Astrocyte of the hippocampus (primary cell): ENCODE measurements at places on chromosomes 16 and 17.

DNA sequence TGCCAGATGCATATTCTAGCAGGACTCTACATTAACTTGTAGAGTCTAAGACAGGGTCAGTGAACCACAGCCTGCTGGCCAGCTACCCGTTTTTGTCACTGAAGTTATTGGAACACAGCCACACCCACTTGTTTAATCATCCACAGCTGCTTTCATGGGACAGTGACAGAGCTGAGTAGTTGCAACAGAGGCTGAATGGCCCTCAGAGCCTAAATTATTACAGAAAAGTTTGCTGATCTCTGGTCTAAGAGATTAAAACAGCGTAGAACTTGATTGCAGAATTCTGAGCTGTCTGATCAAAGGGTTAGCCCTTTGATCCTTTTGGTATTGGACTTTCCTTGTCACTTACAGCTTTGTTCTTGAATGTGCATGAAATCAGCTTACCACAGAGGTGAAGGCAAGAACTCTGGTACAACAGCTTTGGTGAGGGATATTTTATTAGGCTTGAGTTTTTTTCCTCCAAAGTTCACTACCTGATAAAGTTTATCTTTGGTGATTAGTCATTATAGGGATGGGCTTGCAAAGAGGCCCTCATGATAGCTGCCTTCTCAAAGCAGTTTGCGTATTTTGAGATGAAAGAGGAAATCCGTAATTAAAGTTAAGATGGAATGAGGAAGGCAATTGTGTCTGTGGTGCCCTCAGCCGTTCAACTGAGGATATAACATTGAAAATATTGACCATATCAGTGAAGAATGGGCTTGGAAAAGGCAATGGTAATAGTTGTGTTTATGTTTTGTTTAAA, 23.6 kb downstream of the ALDH3A2 start:
- peak; percentile 30 for DNase-seq

DNA sequence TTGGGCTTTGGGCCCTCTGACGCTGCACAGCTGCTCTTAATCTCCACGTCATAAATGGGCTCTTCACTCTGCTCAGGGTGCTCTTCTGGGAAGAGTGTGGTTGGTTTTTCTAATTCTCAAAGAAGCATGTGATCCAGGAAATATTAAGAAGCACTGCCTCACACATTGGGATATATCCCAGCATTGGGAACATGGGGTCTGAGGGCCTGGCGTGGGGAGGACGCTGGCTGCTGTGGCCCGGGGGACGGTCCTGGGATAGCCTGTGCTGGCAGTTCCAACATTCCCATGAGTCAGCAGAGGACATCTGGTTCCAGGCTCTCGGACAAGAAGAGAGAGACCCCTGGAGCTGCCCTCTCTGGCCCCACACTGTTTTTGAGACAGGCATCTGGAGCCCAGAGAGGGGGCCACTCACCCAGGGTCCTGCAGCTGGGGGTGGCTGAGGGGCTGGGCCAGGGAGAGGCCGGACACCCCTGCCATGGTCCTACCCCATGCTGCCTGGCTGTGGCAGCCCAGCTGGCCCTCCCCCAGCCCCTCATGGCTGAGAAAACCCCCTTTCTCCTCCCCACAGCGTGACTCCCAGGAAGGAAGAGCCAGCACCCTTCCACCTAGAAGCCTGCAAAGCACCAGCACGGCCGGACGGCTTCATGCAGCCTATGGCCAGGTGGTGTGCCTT, 58.8 kb downstream of the NT5M start:
- no peak for DNase-seq

GRCh38 chr17:42325026-42325425, 36.7 kb downstream of the STAT5A start:
- peak; percentile 96 for DNase-seq

- peak; percentile 41 for DNase-seq
Observed at GRCh38 chr17:32265192-32265923, at the start of gene RHBDL3. Gene RHBDL3 (plus strand): TSS chr17:32265832. CDS start chr17:32266190, 358 bp downstream.

DNA sequence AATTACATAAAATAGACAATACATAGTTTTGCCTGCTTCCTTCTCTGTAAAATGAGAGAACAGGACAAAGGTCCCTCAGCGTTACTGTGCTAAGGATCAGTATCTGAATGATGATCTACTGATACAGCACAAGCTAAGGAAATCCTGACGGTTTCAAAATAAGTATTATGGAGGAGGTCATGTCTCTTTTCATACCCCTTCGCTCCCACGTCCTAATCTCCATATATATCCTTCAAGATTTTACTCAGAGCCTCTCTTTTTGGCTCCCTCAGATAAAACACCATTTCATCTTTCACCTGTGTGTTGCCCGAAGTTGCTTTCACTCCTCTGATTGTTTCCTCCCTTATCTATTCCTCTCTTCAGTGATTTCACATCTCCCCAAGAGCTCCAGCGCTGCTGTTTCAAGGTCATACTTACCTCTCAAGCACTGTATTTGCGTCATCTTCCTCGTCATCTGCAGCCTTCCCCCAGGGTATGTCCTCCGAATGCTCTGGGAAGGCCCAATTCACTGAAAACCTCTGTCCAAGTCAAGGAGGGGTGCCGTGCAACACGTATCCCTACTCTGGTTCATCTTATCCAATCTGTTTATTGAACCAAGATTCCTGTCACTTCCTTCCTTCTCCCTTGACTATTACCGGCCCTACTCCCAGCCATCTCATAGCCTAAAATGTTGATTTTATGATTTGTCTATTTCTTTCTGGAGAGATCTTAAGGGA, 1.2 kb upstream of the BLTP2 start:
- no peak for DNase-seq

DNA sequence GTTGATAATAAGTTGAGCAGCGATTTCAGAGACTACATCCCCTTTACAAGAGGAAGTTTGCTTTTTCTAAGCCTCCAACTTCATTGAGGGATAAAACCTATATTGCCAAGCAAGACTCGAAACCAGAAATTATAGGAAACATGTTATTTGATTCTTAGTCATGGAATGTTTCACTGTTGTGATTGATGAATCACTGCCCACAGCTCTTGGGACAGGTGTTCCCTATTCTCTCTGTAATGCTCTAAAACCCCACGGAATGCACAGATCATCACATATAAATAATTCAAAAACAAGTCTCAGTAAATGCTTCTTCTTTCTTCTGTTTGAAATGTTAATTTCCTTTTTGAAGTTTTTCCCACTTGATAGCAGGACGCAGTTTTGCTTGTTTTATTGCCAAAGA, 809.5 kb upstream of the GOT2 start:
- DNase-seq: peak; percentile 80

DNA sequence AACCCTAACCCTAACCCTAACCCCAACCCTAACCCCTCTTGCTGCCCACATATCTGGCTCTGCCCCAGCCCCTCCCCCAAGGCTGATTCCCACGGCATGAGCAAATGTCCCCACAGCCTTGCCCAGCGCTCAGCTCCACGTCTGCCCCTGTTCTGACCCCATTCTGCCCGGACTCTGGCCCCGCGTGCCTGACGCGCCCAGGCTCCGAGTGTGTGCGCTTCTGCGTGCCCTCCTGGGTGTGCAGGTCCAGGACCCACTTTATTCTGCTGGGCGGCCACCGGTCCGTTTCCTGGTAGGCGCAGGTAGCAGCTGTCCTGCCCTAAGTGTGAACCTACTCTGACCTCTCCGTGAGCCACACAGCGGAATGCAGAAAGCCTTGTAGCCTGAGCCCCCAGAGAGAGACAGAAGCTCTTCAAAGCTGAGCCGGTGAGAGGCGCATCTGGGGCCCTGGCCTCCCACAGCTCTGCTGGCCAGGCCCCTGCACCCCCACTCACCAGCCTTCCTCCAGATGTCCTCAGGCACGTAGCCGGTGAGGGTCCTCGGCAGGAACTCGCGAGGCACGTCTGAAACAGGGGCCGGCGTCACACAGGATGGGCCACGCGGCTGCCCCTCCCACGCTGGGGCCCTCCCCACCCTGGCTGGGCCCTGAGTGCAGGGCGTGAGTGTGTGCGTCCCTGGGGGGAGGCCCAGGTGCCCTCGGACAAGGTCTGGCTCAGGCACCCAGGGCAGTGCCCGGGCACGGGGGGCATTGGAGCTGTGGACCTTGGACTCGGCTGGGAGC, 14.0 kb upstream of the PABPN1L start:
- DNase-seq: no peak

- DNase-seq: peak; percentile 23
Observed at GRCh38 chr16:3101018-3101840, 2.1 kb upstream of the ZSCAN10 start.

DNA sequence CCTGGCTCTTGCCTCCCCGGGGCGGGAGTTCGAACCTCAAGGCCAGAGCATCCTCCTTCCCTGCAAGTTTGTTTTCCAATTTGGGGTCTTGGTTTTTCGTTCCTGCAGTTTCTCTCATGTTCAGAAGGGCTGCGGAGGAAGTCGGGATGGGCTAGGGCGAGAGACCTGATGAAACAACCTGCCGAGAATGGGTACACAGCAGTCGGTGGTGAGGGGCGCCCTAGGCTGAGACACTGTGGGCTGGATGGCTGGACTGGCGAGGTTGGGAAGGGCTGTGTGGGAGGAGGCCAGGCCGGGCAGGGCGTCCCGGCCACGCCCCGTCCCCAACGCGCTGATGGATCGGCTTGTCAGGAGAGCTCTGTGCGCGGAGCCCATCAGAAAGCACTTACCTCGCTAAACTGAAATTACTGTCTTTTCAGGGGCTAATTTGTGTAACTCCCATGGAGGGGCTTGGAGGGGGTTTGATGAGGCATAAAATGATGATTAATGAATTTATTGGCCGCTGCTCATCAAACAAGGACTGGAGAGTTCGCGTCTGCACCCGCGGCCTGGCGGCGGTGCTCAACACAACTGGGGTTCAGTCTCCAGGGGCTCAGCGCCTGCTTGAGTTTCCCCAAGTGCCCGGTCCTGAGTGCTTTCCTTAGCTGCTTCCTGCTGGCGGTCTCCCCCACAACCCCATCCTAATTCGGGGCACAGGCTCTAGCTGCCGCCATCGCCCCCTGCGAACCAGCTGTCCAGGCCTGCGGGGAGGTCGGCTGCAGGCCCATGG, 9.0 kb downstream of the IRX5 start:
- no peak for DNase-seq

- no peak for DNase-seq
Observed at GRCh38 chr17:43660816-43661493, 767 bp downstream of the MEOX1 start.

- peak; percentile 42 for DNase-seq
Observed at GRCh38 chr16:67000384-67001351, 12.3 kb downstream of the CES4A start.

DNA sequence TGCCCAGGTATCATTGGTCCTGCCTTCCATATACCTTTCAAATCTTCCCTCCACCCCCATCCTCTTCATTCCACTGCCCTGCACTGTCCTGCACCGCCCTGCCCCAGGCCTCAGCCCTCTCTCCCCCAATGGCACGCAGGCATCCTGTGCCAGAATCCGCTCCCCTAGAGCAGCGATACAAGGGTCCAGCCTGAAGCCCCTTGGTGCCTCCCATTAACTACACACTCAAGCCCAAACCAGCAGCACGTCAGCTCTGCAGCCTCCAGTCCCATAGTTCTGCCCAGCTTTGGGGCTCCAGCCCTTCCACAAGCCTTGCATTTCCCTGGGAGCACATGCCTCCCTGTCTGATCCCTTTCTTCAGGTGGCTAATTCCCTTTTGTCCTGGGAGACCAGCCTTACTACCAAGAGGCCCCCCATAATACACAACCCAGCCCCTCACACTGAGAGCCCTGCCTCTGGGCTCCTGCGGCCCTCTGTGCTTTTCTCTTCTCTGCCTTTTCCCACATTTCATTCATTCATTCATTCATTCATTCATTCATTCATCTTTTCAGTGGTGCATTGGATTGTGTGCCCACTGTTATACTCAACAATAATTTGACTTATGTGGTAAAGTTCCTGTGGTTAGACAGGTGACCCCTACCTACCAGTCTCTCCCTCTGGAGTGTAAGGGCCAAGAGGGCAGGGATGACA, 26.8 kb upstream of the DLX3 start:
- DNase-seq: no peak

DNA sequence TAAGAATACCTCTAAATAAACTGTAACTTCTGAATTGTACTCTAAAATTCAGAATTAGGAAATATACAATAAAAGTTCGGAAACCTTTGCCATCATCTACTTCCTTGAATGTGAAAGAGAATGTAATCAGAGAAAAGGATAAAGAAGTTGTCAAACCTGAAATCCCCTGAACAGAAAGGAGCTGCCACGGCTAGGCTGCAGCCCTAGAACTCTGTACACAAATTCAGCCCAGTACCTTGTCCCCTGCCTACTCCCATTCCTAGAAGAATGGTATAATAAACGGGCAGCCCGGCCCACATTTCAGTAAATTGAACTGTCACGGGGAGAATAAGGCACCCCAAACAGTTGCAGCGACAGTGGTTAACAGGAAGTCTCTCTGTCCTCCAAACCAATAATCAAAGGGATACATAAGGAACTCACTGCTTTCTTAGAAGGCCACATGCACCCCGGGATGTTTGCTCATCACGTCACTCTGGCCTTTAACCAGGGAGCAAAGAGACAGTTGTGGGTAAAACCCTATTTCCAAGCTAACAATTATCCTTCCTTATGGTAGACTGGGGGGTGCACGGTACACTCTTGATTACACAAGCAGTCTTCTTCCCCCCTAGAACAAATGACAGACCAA, 24.3 kb upstream of the RFFL start:
- no peak for DNase-seq

GRCh38 chr16:80569440-80570105, 28.8 kb downstream of the DYNLRB2 start:
- DNase-seq: peak; percentile 35

GRCh38 chr17:15291674-15292361, 26.7 kb upstream of the PMP22 start:
- peak; percentile 89 for DNase-seq

- DNase-seq: no peak
Observed at GRCh38 chr17:2027528-2028233, 2.3 kb upstream of the DPH1 start.

- DNase-seq: peak; percentile 69
Observed at GRCh38 chr17:29155966-29156338, 24.2 kb downstream of the MYO18A start.

- DNase-seq: no peak
Observed at GRCh38 chr17:4045487-4045886, 81.2 kb upstream of the ATP2A3 start.

DNA sequence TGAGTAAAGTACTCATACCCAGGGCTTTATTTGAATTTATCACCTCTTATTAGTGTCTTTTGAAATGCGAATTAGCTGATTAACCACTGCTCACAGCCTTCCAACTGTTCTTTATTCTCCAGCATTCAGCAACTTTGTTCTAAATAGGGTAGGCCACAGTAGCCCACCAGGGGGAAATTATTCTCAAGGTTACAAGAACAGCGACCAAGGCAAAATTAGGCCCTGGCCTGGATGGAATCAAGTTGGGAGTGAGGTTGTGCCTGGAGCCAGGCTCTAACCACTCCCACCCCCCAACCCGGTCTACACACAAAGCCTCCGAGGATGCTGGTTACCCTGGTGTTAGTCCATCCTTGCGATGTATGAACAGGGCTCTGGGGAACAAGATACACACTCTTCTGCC, 245.5 kb downstream of the STX8 start:
- no peak for DNase-seq

- no peak for DNase-seq
Observed at GRCh38 chr17:54876656-54877195, 23.9 kb upstream of the TOM1L1 start.
